ENCODE measurements at places on chromosomes 3 and 15.

GRCh38 chr15:44736181-44736765 is at the start of gene TRIM69:
Gene TRIM69, plus strand, starts transcription at chr15:44736528. Its CDS starts 177 bp downstream, at chr15:44736705.
- DNase-seq: no peak

- DNase-seq: no peak
Measured at GRCh38 chr3:1262246-1262645, 169.4 kb downstream of the CNTN6 start.

- no peak for DNase-seq
Measured at GRCh38 chr15:81115054-81115939, 18.8 kb upstream of the CFAP161 start.

DNA sequence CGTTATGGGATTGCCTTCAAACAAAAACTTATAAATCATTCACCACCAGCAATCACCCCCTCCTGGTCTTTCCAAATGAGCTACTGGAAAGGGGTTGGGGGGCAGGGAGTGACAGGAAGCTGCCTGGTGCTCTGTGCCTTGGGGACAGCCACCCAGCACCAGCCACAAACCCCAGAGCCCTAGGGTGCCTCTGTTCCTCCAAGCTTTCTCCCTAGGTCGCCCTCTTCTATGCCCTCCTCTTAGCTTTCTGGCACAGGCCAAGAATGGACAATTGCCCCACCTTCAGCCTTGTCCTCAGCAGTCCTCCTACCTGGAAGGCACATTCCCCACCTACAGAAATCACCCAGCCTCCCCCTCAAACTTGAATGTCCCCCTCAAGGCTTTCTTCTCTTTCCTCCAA is 3.3 kb downstream of the OXTR start:
- DNase-seq: no peak

- DNase-seq: no peak
Measured at GRCh38 chr3:52535411-52536111, 844 bp upstream of the UQCC5 start.

DNA sequence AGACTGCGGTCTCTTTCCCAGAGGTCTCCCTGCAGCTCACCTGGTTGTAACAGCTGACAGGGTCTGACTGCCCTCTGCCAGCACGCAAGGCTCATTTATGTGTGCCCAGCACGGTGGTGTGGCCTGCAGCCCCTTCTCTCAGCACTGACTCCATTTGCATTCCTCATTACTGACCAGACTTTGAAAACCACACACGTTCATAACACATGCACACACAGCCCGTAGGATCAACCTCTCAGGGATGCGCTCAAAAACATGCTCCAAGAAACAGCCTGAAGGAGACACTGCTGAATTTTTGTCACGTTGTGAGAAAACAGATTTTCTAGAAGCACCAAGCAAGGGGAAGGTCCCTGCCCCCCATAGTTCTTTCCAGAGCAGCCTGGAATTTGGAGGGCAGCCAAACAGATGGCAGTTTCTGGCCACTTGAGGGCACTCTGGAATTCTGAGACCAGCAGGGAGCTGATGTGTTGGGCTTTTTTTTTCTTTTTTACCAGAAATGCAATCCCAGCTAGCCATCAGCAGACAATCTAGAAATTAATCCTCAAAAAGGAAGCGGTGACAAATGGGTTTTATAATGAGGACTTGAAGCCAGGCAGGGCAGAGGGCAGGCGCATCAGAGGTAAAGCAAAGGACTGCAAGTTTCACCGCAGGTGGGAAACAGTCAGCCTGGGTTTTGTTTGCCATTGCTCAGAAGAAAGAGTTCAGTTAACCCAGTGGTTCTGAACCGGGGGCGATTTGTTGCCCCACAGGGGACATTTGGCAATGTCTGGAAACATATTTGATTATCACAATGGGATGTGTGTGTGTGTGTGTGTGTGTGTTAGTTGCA is 170.5 kb upstream of the PROK2 start:
- DNase-seq: peak; percentile 61

GRCh38 chr3:127486321-127486944 is 104.1 kb downstream of the TPRA1 start:
- DNase-seq: no peak

DNA sequence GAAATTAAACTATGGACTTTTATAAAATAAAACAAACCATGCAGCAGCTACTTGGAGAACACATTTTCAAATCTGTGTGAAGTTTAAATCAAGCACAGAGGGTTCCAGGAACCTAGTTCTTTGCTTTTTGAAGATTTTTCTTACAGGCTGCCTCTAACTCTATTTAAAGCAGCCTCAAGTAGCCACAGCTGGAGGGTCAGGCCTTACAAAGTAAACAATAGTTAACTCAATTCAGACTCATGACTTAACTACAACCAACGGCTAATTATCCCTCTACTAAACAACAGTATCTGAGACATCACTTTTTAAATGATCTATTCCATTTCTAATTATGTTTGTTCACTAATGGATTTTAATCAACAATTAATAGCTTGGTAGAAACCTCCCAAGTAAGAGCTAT is 9.8 kb downstream of the LRIG1 start:
- DNase-seq: no peak

- DNase-seq: no peak
Measured at GRCh38 chr3:126706631-126707030, 2.6 kb downstream of the CHCHD6 start.

- no peak for DNase-seq
Measured at GRCh38 chr3:107882881-107883280, 207.9 kb downstream of the CD47 start.

DNA sequence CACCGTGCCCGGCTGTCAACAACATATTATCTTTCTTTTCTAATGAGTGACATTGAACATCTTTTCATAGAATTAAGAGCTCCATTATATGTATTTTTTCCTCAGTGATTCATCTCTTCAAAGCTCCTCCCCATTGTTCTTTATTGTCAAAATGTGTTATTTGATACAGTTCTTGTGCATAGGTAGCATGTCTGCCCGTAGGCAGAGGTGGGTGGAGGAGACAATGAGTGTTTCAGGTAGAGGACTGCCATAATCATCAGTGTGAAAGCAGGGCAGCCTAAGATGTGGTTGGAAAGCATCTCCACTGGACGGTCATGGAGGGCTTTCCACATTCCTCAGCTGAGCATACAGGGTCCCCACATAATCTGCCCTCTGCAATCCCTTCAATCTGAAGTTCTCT is 452.0 kb upstream of the MCTP2 start:
- DNase-seq: no peak
